MM.1S (cell line): ENCODE measurements at places on chromosomes 4 and X.

GRCh38 chrX:11688201-11688600 is 22.5 kb upstream of the ARHGAP6 start:
- no peak for DNase-seq

DNA sequence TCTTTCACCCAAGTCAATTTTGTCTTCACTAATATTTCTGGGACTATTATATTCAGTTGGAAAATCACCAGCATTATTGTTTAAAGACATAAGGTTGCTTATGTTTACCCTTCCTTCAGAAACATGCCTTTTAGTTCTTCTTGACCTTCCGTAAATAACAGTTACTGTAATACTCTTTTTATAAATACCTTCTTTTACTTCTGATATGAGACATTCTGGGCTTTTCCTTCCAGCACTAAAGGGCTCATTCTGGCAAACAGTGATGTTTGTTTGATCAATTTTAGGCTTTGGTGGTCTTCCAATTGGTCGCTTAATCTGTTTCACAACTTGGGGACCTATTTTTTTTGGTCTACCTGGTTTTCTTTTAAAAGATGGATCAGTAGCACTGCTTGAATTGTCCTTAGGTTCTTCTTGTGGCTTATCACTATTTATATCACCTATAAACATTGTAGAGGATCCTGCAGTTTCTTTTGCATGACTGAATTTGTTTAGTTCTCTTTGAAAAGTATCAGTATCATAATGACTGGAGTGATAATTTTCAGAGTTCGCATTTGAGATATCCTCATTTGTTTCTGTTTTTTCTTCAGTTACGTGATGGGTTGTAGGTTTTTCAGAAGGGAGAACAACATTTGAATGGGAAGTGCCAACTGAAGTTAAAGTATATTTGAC is 64.8 kb downstream of the NCAPG start:
- DNase-seq: no peak

GRCh38 chr4:127978930-127979329 is 13.7 kb downstream of the ABHD18 start:
- DNase-seq: no peak

DNA sequence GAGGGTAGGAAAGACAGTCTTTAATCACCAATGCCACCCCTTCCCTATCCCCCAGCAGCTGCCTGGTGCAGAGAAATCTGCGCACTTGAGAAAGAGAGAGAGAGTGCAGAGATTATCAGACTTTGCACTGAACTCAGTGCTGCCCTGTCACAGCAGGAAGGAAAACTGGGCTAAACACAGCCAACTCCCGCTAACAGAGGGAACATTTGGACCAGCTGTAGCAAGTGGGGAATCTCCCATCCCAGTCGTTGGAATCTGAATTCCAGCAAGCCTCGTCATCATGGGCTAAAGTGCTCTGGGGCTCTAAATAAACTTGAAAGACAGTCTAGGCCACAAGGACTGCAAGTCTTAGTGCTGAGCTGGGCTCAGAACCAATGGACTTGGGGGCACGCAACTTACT is 168.7 kb downstream of the DLG3 start:
- no peak for DNase-seq

DNA sequence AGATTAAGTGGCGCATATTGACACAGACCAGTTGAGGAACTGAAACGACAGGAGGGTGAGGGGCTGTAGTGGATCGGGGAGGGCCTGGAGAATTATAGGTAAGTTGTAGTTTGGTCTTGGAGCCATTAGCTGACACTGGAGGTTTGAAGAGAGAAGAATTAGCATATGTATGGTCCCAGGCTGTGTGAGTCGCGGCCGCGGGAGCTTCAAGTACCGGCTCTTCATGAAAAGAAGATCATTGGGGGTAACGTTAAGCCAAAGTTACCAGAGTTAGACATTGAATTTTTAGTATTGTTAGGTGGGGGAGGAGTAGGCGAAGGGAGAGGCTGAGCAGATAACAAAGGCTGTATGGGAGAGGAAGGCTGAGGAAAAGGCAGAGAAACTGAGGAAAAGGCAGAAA is 56.5 kb downstream of the ZNF674 start:
- DNase-seq: no peak

GRCh38 chrX:25206778-25207177 is 191.0 kb upstream of the ARX start:
- DNase-seq: no peak
